ENCODE measurements at places on chromosomes 5 and 9.

DNA sequence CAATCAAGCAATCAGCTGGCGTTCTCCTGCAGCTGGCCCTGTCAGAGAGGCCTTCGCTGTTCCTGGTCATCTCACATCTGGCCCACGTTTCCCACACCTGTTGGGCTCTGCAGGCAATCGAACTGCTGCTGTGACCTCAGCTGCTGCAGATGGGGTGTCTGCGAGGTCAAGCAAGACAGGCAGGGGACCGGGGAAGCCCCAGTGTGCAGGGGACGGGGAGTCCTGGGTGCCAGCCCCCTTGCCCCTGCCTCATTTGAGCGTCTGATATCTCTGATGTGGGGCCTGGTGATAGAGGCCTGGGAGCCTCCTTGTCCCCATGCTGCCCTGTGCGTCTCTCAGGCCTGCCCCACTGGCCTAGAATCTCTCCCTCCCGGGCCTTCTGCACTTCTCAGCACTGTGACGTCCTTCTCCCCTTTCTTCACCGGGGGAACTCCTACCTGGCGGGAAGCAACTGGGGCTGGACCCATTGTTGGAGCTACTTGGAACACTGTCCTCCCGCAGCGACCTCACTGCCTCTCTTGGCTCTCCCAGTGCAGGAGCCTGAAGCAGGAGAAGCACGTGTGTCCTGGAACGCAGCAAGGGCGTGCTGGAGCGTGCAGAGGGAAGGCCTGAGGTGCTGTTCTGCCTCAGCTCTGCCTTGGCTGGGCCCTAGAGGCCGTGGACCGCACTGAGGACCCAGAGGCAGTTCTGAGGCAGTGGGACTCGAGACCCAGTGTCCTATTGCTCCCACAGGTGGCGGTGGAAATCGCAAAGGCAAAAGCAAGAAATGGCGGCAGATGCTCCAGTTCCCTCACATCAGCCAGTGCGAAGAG lies 3.9 kb downstream of the GRK6 start:
- DNase-seq = no peak

GRCh38 chr5:91379914-91380490 lies 3.1 kb downstream of the ARRDC3 start:
- peak; percentile 96 for DNase-seq

GRCh38 chr5:83450183-83450966 lies 21.2 kb upstream of the VCAN start:
- no peak for DNase-seq

DNA sequence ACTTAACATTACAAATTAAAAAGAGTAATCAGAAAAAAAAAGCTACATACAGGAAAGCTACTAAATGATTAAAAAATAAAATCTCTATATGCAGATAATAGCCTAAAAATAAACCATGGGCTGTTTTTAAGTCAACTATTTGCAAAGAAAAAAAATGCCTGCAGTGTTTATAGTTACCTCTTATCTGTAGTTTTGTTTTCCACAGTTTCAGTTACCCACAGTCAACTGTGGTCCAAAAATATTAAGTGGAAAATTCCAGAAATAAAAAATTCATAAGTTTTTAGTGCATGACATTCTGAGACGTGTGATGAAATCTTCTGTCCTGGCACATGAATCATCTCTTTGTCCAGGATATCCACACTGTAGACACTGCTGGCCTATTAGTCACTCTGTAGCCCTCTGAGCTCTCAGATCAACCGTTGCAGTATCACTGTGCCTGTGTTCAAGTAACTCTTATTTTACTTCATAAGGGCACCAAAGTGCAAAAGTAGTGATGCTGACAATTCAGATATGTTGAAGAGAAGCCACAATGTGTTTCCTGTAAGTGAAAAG lies 59.2 kb downstream of the PRELID2 start:
- DNase-seq = no peak
